Umbilical cord (tissue), 2 donors: ENCODE measurements at places on chromosomes 12 and 14.

DNA sequence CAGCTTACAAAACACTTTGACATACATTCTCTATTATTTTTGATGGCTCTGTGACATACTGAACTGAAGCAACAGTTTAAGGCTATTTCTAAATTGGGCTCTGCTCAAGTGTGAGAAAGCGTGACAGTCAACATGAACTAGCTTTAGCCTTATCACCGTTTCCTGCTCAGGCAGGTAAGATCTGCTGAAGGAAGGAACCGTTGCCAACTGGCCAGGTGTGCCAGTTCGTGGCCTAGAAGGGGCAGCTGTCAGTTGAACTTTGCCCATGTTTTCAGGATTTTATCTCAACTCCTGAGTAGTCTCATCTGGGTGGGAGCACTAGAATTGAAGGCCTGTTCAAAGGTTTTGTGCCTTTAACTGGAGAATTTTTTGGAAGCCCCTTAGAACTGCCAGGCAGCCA, 79.5 kb downstream of the ETV6 start:
- no peak for DNase-seq

- DNase-seq = peak; percentile 65
Measured at GRCh38 chr12:125983094-125983783, 918.0 kb downstream of the AACS start.

GRCh38 chr12:65787056-65787865, 37.0 kb upstream of the HMGA2 start:
- no peak for DNase-seq

GRCh38 chr12:54629925-54630324, 4.8 kb downstream of the LACRT start:
- DNase-seq = no peak

GRCh38 chr12:104682790-104683279, 226.1 kb downstream of the CHST11 start:
- DNase-seq = no peak

DNA sequence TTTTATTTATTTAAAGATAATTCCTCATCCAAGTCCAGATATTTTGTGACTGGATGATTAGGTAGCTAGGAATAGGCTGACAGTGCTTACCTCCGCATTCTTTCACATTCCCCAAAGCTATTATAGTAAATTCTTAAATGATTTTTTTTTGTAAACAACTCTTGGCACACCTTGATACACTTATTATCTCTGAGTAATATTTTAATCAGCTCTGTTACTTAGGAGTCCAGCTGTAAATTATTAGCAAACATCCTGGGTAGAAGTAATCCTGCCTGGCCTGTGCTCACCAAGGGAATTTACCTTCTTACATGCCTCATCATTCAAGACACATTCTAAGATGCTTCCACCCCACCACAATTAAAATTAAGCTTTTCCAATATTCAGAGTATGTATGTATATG, 186.1 kb downstream of the SLC2A13 start:
- DNase-seq = no peak

DNA sequence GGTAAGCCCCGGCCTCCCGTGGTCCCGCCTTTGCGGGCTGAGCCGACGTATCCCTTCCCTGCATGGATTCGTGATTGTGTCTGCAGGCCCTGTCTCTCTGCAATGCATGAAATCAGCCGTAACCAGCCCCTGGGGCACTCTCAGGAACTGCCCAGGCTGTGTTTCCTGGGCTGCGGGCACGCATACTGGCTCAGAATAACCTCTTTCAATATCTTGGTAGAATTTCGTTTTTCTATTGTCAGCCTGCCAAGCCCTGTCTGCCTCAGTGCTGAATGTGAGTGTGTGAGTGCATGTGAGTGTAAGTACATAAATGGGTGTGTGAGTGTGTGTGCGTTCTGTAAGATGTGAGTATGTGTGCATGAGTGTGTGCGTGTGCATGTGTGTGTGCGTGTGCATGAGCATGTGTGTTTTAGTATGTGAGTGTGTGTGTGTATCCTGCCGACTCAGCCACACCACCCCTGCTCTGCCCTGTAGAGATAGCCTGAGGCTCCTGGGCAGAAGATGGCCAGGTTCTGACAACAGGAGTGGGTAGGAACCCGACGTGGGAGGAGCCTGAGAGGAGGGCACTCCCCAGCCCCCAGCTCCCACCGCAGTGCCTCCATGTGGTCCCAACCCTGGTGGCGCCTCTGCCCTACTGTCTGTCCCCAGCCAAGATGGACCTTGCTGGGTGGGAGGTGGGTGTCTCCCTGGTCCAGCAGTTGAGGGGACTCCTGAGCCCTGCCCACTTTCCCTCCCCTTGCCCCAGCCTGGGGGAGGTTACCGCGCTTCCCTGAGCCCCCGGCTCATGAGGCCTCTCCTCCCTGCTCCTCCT, 268.8 kb downstream of the ADGRD1 start:
- DNase-seq = peak; percentile 59

DNA sequence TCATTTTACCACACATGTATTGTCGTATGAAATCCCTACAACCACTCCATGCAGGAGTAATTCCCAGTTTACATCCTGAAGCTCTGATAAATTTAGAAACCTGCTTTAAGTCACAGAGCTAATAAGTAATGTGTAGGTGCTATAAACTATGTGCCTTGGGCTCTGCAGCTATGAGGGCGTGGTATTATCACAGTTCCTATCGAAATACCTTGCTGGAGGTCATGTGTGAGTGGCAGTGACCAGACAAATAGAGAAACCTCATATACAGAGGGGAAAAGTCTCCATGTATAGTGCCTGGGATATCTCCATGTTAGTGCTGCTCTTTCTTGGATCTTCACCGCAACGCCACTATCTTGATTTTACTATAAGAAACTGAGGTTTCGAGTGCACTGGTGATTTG, 883 bp upstream of the TBC1D15 start:
- DNase-seq = no peak

DNA sequence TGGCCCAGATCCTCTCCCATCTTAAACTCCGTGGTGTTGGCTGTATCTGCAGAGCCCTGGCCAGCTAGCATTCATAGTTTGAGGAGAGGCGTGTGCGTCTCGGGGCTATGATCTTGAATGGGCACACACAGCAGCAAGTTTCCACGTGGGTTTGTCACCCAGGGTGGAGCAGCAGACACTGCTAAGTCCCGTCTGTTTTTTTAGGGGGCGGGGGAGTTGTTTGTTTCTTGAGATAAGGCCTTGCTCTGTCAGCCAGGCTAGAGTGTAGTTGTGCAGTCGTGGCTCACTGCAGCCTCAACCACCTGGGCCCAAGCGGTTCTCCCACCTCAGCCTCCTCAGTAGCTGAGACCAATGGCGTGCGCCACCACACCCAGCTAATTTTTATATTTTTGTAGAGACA, 20.1 kb upstream of the TEX22 start:
- no peak for DNase-seq

DNA sequence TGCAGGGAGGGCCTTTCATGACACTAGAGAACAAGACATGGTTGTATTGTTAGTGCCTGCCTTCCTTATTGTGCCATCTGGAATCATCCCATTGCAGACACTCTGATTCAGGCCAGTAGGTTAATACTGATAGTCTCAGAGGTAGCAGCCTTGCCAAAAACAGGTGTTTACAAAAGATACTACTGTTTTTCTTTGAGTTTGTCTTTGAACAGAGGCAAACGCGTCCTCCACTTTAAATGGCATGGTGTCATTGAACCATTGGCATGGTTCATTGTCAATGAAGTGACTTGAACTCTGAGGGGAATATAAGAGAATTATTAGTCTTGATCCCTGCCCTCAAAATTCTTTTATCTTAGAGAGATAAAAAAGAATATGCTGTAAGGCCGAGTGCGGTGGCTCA, 4.2 kb downstream of the FNTB start:
- no peak for DNase-seq

GRCh38 chr12:47102406-47102805, 22.6 kb upstream of the AMIGO2 start:
- no peak for DNase-seq

- DNase-seq = peak; percentile 88
Measured at GRCh38 chr12:123126294-123127181, 24.4 kb downstream of the PITPNM2 start.

- DNase-seq = peak; percentile 94
Measured at GRCh38 chr12:12901158-12901791, 9.9 kb downstream of the GPRC5A start.

DNA sequence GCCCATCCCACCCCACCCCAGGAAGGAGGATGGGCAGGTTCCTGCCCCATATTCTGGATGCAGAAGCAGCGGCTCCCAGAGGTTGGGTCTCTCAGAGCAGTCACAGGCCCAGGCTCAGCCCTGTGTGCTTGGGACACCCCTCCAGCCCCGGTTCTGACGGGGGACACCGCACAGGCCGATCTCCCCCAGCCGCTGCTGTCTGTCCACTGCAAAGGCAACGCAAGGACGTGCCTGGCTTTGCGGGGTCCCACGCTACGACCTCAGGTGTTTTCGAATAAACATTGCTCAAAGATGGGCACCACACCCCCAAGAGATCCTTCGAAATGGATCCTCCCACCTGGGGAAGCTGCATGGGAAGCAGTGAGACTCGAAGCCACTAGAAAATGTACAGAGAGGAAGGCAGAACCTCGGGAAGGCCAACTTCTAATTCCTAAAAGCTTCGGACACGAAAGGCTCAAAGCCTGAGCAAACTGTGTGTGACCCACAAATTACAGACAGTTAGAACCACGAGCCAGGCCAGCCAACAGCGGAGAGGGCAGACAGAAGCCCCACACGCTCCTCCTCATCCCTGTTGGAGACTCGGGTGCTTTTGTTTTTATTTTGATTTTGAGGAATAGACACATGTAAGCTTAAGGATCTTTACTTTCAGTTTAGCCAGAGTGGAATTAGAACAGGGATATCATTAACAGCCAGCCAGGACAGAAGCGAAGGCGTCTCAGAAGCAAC, 10.8 kb downstream of the C14orf180 start:
- no peak for DNase-seq

DNA sequence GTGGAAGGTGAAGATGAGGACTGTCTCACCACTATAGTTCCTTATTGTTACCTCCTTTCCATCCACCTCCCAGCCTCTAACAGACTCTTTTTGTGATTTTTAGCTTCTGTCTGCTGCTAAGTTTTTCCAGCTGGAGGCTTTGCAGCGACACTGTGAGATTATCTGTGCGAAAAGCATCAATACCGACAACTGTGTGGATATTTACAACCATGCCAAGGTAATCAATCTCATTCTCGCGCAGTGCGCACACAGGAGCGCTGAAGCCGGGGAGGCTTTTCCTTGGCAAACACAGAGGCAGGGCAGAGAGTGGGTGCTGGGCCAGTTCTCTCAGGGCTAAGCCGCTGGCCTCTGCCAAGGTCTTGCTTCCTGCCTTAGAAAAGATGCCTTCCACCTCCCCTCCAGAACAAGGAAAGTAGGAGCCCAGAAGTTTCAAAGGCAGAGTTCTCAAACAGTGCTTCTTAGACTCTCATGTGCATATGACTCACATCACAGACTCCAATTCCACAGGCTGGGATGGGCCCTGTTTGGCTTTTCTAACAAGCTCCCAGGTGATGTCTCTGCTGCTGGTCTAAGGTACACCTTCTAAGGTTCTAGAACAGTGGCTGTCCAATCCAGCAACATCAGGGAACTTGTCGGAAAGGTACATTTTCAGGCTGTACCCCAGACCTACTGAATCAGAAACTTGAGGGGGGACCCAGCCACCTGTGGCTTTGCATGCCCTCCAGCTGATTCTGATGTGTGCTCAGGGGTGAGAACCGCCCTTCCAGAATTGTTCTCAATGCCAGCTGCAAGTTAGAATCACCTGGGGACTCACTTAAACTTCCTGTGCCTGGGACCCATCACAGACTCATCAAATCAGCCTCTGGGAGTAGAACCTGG, 33.8 kb upstream of the PWP1 start:
- DNase-seq = peak; percentile 26
